ENCODE measurements at places on chromosomes 1 and 21. TPM values are rescaled to one million over a fixed set of nuclear protein-coding genes. Genes with fewer than 3 reads are reported as not detected.

Gene CNR2
- 0.06 TPM for total RNA-seq

Gene CGN
- total RNA-seq: 1.7 TPM

Gene GSTM1
- not detected for total RNA-seq

Gene SUSD4
- total RNA-seq: 0.81 TPM

Gene DHCR24
- total RNA-seq: 26.6 TPM

Gene FAM3B
- 2.1 TPM for total RNA-seq

Gene PCAT6
- 0.49 TPM for total RNA-seq

Gene KCNJ15
- 2.7 TPM for total RNA-seq

Gene SMYD3
- 11.5 TPM for total RNA-seq

Gene CHIA
- not detected for total RNA-seq

Gene PEAR1
- 32.9 TPM for total RNA-seq

Gene LAD1
- 0.71 TPM for total RNA-seq

Gene OR2G6
- total RNA-seq: not detected

Gene ADAM30
- not detected for total RNA-seq

Gene CYYR1
- 45.8 TPM for total RNA-seq

Data from aorta (tissue), 5 donors.